Hematopoietic multipotent progenitor cell treated with erythropoietin and hydrocortisone succinate and interleukin-3 and kit ligand, for 17 days (in vitro differentiated cells): ENCODE measurements at places on chromosomes 1 and 21.
A peak's percentile ranks its signal among the peaks of the same experiment; 100 is the strongest.

- DNase-seq = no peak
Measured at GRCh38 chr21:44419679-44420078, 35.6 kb upstream of the LRRC3 start.

DNA sequence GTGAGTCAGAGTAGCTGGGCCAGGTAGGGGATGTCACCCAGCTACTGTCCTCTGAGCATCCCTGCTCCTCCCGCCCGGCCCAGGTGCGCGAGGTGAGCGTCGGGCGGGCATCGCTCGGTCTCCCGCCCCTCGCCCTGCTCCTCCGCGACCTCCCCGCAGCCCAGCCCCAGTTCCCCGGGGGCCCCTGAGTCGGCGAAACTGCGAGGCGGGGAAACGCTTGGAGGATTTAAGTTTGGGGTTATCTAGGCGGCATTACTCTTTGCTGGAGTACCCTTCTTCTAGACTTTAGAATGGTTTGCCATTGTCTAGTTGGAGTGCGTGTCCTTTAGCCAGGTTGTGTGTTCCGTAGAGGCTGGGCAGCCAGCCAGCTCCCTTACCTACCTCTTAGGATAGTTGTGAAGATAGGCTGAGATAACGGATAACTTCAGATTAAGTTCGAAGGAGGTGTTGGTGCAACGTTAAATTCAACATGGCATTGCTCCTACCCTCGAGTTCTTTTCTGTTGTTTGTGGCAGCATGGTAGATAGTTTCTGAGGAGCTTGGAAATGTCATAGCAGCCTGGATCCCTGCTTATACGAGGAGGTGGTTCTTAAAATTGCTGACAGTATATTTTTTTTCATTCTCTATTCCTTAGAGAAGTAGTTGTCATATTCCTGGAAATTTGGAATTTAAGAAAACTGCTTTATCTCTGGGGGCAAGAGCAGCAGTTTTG lies 697 bp downstream of the AGO3 start:
- DNase-seq = peak; percentile 25

GRCh38 chr1:208201229-208201628 lies 43.0 kb downstream of the PLXNA2 start:
- DNase-seq = no peak

- DNase-seq = peak; percentile 25
Measured at GRCh38 chr1:169466259-169467230, 19.2 kb downstream of the SLC19A2 start.

DNA sequence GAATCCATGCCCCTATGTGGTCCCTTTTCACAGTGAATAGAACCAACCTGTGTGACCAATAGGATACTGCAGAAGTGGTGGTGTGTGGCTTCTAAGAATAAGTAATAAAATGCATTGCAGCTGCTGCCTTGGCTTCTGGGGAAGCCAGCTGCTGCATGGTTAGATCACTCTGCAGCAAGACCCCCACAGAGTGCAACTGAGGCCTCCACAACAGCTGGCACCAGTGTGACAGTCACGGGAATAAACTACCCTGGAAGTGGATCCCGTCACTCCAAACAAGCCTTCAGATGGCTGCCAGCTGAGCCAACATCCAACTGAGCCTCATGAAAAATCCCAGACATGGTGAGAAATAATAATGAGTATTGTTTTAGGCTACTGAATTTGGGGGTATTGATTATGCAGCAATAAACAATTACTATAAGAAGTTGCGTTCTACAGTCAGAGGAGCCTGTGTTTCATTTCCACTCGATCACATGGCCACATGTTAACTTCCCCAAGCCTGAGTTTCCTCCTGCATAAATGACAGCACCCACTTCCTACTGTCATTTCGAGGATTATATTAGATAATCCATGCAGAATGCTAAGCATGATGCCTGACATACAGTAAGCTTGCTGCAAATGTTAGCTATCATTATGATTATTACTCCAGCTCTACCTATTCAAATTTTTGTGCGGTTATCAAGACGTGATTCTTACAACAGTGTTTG lies 20.8 kb upstream of the COG2 start:
- DNase-seq = no peak

DNA sequence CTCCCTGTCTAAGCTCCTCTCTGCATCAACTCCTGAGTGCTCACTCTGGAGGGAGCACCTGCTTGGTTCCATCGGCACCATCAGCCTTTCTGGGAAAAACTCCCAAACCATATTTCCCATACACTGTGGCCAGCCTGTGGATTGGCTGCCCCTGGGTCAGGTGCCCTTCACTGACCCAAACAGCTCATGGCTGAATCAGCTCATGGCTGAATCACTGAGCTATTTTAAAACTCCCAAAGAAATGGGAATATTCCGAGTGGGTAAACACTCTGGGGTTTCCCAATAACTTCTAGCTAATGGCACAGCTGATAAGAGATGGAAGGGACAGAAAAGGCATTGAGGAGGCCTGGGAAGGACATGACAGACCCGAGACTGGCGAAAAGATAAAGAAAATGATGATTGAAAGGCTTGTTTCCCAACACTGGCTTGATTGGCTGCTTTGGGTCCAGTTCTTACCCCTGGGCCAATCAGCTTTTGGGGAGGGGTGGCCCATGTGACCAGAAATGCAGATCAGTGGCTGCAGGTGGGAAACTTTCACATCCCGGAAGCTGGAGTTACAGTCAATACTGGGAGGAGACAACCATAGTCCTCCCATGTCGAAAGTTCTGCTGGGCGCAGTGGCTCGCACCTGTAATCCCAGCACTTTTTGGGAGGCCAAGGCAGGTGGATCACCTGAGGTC lies 37.3 kb upstream of the KAZN start:
- DNase-seq = no peak

GRCh38 chr1:183002797-183003196 lies 20.4 kb upstream of the LAMC1 start:
- DNase-seq = no peak

DNA sequence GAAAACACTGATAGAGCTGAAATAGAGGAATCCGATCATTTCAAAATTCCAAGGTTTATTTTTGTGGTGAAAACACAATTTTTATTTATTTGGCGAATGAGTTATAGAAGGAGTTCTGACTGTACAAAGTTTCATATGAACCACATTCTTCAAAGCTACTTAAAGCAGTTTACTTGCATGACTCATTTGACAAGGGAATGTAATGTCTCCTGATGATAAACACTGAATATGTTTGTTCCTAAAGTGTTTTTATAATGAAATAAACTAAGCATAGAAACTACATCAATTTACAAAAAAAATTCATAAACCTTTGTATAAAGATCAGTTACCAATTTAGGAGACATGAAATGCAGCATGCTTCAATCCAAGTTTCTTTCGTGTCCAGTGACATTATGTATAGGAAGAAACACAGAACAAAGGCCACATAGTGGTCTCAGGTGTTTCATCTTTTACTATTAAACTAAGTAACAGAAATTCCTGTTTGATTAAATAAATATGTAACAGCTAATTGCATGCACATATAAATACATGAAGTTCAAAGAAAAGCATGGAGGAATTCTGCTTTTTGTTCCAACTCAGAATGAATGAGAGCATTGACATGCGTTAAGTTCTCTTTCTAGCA lies 2.5 kb downstream of the PRKACB start:
- peak; percentile 24 for DNase-seq

GRCh38 chr1:24277420-24278169 lies 41.6 kb upstream of the GRHL3 start:
- DNase-seq = no peak

DNA sequence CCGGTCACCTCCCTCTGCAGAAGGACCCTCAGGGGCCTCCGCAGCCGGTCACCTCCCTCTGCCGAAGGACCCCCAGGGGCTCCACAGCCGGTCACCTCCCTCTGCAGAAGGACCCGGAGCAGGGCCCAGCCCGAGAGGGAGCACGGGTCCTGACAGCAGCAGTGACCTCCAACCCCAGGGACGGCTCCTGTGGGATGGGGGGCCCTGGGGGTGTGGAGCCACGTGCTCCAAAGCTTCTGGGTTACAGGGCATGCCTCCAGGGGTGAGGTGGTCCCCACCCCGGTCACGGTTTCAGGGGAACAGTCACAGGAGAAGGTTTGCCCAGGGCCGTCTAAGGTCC lies 40.3 kb downstream of the SLC19A1 start:
- DNase-seq = no peak

DNA sequence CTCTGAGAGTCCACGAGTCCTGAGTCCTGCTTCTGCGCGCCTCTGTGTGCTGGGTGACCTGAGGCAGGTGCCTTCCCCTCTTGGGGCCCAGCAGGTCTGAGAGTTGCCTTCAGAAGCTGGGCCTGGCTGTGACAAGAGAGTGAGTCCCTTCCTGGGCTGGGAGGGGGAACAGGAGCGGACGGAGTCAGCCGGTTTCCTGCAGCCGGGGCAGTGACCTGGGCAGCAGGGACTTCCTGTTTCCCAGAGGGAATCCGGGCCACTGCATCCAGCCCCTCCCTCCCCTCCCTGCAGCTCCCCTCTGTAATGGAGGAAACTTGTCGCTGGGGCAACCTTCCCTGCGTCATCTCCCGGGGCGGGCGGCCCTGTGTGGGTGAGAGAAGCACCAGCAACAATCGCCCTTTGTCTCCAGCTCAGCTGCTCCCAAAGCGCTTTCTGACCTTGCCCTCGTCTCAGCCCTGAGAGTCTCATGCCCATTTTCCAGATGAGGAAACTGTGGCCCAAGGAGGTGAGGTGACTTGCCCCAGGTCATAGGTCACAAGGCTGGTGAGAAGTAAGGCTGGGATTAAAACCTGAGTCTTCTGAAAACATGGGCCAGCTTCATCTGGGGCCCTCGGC lies 61.1 kb downstream of the SDC3 start:
- DNase-seq = no peak

GRCh38 chr1:147821883-147822282 lies 61.5 kb upstream of the GJA5 start:
- DNase-seq = no peak

DNA sequence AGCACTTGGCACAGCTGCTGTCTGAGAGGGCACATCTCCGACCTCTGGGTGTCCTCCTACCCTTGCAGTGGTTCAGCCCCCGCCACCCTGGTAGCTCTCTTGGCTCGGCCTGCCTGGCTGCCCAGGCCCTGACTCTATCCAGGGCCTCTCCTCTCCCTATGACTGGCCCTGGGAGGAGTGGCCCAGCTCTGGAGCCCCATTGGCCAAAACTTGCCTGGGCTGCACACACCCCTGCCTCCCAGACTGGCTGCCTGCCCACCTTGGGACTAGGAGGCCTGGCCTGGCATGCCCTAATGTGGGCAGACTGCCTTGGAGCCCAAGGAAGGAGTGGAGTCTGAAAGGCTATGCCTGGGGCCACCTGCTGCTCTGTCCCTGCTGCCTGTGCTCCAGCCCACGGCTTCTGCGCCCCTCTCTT lies 33.6 kb downstream of the ACOT11 start:
- peak; percentile 34 for DNase-seq

- no peak for DNase-seq
Measured at GRCh38 chr1:30466026-30466425, 257.4 kb downstream of the MATN1 start.

GRCh38 chr1:192984080-192984479 lies 75.1 kb downstream of the UCHL5 start:
- no peak for DNase-seq

GRCh38 chr1:156748670-156749418 lies 2.6 kb downstream of the HDGF start:
- DNase-seq = peak; percentile 80

- no peak for DNase-seq
Measured at GRCh38 chr1:241253471-241253870, 103.5 kb downstream of the RGS7 start.

DNA sequence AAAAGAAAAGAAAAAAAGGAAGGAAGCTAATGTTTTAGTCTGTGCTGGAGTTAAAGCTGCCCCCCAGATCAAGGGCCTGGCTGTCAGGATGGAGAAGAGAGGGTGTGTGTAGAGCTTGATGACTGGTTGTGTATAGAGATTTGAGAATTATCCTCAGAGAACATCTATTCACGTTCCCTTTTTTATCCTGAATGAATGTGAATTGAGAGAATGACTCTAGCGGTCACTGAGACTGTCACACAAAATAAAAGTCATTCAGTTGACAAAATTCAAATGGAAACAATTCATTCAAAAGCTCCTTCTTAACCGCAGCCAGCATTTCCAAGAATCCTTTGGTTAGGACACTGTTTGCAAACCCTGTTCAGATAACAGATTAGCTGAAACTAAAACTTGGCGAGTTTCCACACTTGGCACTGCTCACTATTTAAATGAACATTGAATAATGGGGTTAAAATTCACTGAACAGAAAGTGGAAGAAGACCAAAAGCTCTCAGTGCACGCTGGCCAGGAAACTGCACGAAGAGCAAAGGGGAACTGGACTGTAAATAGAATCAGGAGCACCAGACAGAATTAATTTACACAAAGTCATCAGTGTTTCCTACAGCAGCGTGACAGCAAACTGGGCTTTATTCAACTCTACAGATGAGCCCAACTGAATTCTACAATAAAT lies 13.6 kb upstream of the FAM89A start:
- DNase-seq = peak; percentile 56

- DNase-seq = no peak
Measured at GRCh38 chr1:167116174-167116573, 22.3 kb downstream of the STYXL2 start.

- no peak for DNase-seq
Measured at GRCh38 chr1:93614986-93615581, 66.6 kb downstream of the BCAR3 start.

- DNase-seq = no peak
Measured at GRCh38 chr1:36084497-36085115, 712 bp downstream of the TEKT2 start.

DNA sequence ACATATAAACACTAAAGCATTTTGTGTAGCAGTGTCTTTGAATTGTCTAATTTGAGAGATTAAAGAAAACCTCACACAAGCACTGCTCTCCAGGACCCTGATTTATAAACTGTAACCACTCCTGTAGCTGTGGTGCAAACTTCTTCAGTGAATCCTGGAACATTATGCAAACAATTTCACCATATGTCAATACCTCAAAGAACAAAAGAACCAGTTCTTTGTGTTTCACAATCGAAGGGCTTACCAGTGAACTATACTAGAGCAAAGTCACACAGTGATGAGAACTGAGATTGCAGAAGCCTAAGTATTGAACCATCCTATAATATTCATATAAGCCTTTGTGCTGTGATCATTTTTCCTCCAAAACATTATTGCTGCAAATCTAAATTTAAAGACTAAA lies 21.5 kb downstream of the DPH5 start:
- no peak for DNase-seq

- peak; percentile 59 for DNase-seq
Measured at GRCh38 chr1:15626269-15626950, 9.2 kb downstream of the DDI2 start.

DNA sequence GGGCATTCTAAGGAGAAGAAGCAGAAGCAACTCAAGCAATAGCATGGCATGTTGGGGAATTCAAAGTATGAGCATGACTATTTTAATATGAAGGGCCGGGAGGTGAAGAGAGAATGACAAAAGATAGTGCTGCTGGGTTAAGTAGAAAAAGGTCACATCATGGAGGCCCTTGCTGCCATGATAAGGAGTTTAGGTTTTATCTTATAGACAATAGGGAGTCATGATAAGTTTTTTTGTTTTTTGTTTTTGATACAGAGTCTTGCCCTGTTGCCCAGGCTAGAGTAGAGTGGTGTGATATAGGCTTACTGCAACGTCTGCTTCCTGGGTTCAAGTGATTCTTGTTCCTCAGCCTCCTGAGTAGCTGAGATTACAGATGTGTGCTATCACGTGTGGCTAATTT lies 3.1 kb downstream of the BNIPL start:
- DNase-seq = no peak
